ENCODE measurements at places on chromosomes 5 and 9.

DNA sequence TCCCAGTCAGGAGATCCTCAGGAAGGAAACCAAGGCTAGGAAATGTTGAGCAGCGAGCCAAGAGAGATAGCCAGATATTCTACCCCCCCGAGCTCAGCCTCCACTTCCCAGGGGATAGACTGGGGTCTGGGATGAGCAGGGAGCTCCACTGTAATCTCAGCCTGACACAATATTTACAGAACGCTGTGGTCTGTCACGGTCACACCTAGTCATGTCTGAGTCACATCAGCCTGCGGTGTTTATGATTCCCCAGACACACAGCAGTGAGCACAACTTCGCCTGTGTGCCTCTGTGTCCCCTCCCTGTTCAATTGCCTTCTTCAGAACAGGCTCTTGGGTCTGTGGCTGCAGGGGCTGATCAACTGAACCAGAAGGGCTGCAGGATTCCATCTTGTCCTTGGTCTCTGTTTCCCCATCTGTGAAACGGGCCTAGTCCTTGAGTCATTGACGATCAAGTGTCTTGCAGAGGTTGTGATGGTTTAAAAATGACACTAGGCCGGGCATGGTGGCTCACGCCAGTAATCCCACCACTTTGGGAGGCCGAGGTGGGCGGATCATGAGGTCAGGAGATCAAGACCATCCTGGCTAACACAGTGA, 8.6 kb upstream of the PRRX2 start:
- DNase-seq, result no peak

DNA sequence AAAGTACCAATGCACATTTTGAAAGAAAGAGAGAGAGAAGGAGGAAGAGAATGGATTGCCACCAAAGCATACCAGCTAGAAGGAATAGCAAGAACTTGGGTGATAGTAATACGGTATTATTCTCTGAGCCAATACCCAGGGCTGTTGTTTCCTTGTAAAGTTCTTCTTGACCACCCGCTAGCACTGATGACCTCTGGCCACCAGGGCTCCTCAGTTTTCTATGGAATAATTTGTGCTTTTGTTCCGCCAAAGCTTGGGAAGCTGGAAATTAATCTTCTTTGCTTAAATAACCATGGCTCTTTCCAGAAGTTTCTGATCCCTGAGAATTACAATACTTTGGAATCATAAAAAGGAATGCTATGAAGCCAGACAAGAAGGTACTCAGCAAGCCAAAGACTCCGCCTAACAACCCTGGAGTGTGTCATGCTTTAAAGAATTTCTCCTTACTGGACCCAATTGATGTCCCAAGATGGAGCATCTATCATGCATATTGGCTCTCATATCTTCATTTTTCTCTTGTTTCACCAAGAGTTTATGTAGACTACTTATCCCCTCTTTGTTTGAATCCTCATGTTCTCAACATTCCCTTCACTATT, 29.8 kb downstream of the OR2K2 start:
- no peak for DNase-seq

GRCh38 chr9:111832449-111832848, 37.7 kb upstream of the SHOC1 start:
- DNase-seq, result no peak

- DNase-seq, result no peak
These were observed 171.2 kb downstream of the GAPVD1 start for GRCh38 chr9:125432715-125433385.

DNA sequence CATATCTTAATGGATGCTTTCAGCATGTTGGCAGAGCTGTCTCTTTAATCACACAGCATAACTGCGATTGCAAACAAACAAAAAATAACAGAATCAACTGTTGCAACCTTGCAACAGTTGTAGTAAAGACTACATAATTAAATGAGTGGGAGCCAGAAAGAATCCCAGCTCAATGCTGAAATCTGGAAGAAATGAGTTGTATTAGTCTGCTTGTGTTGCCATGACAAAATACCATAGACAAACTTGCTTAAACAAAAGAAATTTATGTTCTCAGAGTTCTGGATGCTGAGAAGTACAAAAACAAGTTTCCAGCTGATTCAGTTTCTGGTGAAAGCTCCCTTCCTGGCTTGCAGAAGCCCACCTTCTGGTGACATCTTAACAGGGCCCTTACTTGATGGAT, 260.9 kb upstream of the TUSC1 start:
- DNase-seq, result no peak

DNA sequence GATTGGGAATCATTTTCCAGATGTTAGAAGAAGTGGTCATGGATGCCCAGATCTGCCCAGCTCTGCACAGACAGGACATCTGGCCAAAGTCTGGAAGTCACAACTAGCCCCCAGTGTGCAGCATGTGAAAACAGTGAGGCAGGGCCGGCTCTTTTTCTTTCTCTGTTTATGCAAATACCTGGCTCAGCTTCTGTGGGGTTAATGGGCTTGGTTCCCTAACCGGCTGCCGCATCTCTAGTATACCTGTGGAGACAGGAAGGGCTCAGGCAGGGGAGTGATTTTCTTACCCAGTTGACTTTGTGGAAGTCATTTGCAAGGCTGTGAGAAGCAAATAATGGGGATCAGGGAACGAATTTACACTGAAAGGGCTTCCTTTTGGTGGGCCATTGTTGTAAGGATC, 254.8 kb upstream of the PANK3 start:
- no peak for DNase-seq

GRCh38 chr9:21322911-21323461, 12.2 kb downstream of the KLHL9 start:
- DNase-seq, result no peak

DNA sequence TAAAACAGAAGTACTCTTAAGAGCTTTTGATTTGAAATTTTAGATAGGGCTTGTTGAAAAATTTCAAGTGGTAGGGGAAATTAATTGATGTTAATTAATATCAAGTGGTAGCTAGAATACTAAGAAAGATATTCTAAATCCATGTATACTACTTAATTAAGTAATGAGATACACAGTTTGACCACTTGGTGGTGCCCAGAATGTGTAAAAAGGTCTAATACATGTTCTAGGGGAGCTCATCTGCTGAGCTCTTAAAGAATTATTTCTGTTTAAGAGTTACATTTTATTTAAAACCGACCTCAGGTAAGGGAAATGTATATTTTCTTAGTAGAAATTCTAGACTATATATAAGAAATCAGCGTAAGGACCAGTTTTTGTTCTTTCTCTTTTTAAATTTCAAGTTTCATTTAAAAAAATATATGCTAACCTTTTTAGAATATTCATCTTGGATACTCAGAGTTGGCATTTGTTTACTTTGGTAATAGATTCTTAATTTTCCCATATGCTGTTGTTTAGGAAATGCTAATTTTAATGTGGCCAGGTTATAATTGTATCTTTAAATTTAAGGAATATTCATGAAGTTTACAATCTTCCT, 61.5 kb downstream of the LNPEP start:
- peak; percentile 17 for DNase-seq

DNA sequence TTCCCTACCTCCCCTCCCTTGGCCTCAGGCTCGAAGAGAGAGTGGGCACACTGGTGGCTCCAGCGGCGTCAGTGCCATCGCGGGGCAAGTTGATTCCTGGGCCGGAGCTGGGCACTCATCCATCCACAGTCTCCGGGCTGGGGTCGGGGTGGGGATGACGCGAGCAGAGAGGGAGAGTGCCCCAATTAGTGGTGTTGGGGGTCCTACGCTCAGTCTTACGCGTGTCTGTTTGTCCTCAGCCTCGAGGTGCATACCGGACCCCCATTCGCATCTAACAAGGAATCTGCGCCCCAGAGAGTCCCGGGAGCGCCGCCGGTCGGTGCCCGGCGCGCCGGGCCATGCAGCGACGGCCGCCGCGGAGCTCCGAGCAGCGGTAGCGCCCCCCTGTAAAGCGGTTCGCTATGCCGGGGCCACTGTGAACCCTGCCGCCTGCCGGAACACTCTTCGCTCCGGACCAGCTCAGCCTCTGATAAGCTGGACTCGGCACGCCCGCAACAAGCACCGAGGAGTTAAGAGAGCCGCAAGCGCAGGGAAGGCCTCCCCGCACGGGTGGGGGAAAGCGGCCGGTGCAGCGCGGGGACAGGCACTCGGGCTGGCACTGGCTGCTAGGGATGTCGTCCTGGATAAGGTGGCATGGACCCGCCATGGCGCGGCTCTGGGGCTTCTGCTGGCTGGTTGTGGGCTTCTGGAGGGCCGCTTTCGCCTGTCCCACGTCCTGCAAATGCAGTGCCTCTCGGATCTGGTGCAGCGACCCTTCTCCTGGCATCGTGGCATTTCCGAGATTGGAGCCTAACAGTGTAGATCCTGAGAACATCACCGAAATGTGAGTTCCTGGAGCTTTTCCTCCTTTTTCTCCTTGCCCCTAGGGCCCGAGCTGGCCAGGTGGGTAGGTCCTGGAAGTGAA, 861 bp downstream of the NTRK2 start:
- DNase-seq, result no peak

- DNase-seq, result no peak
These were observed 53.4 kb downstream of the GNAQ start for GRCh38 chr9:77978086-77978781.

GRCh38 chr5:6501701-6502100, 53.0 kb downstream of the UBE2QL1 start:
- DNase-seq, result no peak

DNA sequence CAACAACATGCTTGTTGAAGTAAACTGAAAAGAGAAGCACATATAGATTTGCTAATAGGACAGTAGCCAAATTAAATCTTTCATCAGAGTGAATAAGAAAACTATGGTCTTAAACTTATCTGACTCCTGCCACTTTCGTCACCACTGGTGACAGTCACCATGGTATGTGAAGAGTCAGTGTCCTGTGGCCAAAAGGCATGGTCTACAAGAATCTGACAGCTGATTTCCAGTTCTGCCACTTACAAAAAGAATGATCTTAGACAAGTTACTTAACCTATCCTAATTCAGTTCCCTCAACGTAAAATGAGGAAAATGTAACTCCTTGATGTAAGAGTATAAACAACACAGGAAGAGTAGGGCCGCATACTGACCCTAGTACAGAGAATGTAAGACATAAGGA, 102.0 kb downstream of the LPAR1 start:
- DNase-seq, result no peak

DNA sequence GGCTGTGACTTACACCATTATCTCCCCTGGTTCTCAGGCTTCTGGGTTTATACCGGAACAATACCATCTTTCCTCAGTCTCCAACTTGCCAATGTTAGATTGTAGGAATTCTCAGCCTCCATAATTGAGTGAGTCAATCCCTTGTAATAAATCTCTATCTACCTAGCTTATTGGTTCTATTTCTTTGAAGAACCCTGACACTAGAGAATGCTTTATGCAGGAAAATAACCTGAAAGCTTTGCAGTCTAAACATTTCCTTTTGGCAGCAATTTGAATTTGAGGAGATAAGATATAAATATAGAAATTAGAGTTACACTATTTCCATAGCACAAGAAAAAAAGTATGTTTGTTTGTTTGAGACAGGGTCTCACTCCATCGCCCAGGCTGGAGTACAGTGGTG, 278.1 kb upstream of the CDH18 start:
- DNase-seq, result no peak

DNA sequence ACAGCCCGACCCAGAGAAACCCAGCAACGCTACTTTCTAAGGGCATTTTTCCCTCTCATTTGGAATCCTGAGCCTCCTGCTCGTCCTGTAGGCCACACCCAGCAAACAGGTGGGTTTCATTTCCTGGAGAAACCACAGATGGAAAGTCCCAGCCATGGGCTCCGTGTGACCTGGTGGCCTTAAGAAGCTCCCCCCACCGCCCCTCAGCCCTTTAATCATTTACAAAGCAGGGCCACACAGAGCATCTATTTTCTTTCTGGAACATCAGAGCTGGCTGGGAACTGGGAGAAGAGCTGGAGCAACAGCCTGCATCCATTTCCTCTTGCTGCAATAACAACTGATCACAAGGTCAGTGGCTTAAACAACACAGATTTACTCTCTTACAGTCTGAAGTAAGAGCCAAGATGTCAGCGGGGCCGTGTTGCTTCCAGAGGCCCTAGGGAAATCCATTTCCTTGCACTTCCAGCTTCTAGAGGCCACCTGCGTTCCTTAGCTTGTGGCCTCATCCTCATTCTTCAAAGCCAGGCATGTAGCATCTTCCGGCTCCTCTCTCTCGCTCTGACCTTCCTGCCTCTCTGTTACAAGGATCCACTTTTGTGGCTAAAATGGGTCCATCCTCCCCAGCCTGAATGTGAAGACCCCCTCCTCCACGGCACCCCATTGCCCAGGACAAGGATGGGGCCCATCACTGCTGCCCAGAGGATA, 40.5 kb downstream of the C9orf50 start:
- DNase-seq, result no peak

GRCh38 chr5:154997746-154998145, 15.8 kb upstream of the KIF4B start:
- DNase-seq, result no peak

DNA sequence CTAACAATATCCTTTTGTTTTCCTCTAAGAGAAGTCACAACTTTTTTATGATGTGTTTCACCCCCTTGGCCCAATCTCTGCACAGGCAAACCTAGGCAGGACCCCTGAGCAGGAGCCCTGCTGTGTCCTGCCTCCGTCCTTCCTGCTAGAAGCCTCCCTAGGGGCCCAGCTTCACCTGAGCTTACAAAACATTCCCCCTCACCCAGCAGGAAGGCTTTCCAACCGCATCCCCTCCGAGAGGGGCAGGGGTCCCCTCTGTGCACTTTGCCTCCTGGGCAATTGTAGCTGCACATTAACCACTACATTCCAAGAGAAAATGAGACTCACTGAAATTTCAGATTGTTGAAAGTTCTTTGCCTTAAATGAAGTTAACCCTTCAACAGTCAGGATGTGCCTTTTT, 176.2 kb downstream of the IRX2 start:
- DNase-seq, result no peak

GRCh38 chr9:135278586-135278985, 191.1 kb downstream of the OLFM1 start:
- no peak for DNase-seq
